PC-9 (cell line): ENCODE measurements at places on chromosomes 16 and 17. TPM values are rescaled to one million over a fixed set of nuclear protein-coding genes. Genes with fewer than 3 reads are reported as not detected.

The CIITA gene
- 1.2 and 1.7 TPM in 2 replicates for total RNA-seq

The CHAD gene
- not detected in 2 replicates for total RNA-seq

The SLC6A2 gene
- total RNA-seq: 0.50 and 0.61 TPM in 2 replicates

The USP22 gene
- 291 and 296 TPM in 2 replicates for total RNA-seq

The GPR142 gene
- total RNA-seq: not detected in 2 replicates

The PRR35 gene
- 0.35 TPM in 1 of 2 replicates, not detected in the other for total RNA-seq

The ALOX15B gene
- total RNA-seq: not detected in 2 replicates

The EVI2B gene
- not detected in 2 replicates for total RNA-seq

The DGKE gene
- total RNA-seq: 11.0 and 16.2 TPM in 2 replicates

The TNFRSF17 gene
- total RNA-seq: not detected in 2 replicates

GRCh38 chr16:89409161-89409711 lies 81.1 kb downstream of the ANKRD11 start:
- no peak overlapping the region for H3K4me3 ChIP-seq
- no peaks in the 10 kb centered on the region for H3K27me3 ChIP-seq
- DNase-seq: no peak
- H3K4me1 ChIP-seq: no peaks in the 10 kb centered on the region
- H3K27ac ChIP-seq: no peak overlapping the region

DNA sequence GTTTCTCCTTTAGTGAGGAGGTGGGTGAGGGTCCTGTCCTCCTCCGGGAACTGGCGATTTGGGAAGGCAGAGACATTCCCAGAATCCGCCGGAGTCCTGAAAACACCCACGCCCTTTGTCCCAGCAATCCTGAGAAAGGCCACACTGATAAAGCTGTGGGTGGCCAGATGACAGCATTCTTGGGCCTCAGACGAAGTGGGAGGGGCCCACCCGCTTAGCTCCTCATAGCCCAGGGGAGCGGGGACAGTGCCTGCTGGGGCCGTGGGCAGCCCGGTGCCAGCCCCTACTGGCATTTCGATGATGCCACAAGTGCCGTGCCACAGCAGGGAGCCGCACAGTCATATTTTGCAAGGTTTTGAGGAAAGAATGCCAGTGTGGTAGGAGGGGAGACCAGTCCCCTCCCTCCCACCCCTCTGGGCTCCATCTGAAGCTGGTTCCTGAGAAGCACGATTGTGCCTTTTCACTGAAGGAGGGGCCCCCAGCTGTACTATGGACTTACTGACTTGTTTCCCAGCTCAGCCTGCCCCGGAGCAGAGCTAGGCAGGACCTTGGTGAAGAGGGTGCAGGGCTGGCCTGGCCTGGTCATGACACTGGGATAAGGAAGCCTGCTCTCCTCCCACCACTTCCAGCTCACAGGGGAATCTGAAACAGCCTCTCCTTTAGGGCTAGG lies 20.9 kb upstream of the MPRIP start:
- H3K36me3 ChIP-seq: no peaks in the 10 kb centered on the region
- DNase-seq: peak; percentile 95
- peak overlapping the region; percentile 48 for H3K4me3 ChIP-seq
- peaks cover 88% of the 10 kb centered on the region for H3K4me1 ChIP-seq

GRCh38 chr16:16086653-16087446 lies 136.4 kb downstream of the ABCC6 start:
- no peak overlapping the region for H3K4me3 ChIP-seq
- peaks cover 48% of the 10 kb centered on the region for H3K36me3 ChIP-seq
- H3K27ac ChIP-seq: no peak overlapping the region
- no peaks in the 10 kb centered on the region for H3K27me3 ChIP-seq

- no peaks in the 10 kb centered on the region for H3K27me3 ChIP-seq
- no peak overlapping the region for H3K4me3 ChIP-seq
- no peaks in the 10 kb centered on the region for H3K4me1 ChIP-seq
- H3K36me3 ChIP-seq: no peaks in the 10 kb centered on the region
- no peak overlapping the region for H3K27ac ChIP-seq
- DNase-seq: no peak
Observed at GRCh38 chr16:50136399-50136798, 16.7 kb upstream of the TENT4B start.

DNA sequence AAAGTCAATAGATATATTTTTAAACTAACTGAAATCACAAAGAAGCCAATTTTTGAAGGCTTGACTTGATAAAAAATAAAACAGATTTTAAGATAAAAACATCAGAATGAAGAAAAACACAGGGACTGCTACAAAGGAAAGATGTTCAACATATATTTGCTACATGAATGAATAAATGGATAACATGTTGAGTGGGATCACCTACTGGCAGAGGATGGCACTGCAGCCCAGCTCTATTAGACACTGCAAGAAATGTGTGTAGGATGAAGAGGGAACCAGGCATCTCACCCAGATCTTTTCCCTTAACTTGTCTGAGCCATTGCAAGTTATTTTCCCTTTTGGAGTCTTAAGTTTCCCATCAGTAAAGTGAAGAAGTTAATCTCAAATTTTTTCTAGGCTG lies 4.2 kb downstream of the AIPL1 start:
- no peak overlapping the region for H3K27ac ChIP-seq
- H3K27me3 ChIP-seq: peaks cover 83% of the 10 kb centered on the region
- H3K4me3 ChIP-seq: no peak overlapping the region

GRCh38 chr17:7294614-7295153 lies at the start of gene YBX2:
Gene YBX2 (minus strand): TSS chr17:7294639. CDS start chr17:7294500, 139 bp downstream.
- H3K4me1 ChIP-seq: peaks cover 25% of the 10 kb centered on the region
- no peaks in the 10 kb centered on the region for H3K36me3 ChIP-seq
- H3K4me3 ChIP-seq: no peak within 1 kb of the TSS
- peaks cover 10% of the 10 kb centered on the region; the same call in 1 of the 2 replicates for H3K27me3 ChIP-seq

GRCh38 chr17:75102385-75102821 lies 7.4 kb upstream of the ARMC7 start:
- H3K4me3 ChIP-seq: no peak overlapping the region
- H3K27ac ChIP-seq: no peak overlapping the region
- DNase-seq: no peak
- H3K27me3 ChIP-seq: no peaks in the 10 kb centered on the region
- peaks cover 46% of the 10 kb centered on the region for H3K36me3 ChIP-seq
- H3K4me1 ChIP-seq: 0 out of 2 replicates have a peak, but pooled peaks cover 5% of the 10 kb centered on the region

DNA sequence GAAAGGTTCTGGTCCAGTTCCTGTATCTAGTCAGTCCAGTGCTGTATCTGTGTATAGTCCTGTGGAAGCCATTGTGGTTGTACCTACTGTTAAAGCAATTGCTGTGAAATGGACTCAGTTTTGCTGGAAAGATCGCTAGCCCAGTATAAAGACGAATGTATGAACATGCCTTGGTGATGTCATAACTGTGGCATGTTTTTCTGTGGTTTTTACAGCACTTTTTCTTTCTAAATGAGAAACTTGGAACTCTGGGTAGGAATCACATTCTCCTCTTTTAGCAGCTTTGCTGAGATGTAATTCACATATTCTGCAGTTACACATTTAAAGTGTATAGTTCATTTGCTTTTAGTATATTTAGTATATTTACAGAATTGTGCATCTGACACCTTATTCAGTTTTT lies 58.1 kb downstream of the MAP2K4 start:
- H3K27me3 ChIP-seq: no peaks in the 10 kb centered on the region
- no peaks in the 10 kb centered on the region for H3K36me3 ChIP-seq
- H3K4me3 ChIP-seq: no peak overlapping the region
- DNase-seq: no peak

DNA sequence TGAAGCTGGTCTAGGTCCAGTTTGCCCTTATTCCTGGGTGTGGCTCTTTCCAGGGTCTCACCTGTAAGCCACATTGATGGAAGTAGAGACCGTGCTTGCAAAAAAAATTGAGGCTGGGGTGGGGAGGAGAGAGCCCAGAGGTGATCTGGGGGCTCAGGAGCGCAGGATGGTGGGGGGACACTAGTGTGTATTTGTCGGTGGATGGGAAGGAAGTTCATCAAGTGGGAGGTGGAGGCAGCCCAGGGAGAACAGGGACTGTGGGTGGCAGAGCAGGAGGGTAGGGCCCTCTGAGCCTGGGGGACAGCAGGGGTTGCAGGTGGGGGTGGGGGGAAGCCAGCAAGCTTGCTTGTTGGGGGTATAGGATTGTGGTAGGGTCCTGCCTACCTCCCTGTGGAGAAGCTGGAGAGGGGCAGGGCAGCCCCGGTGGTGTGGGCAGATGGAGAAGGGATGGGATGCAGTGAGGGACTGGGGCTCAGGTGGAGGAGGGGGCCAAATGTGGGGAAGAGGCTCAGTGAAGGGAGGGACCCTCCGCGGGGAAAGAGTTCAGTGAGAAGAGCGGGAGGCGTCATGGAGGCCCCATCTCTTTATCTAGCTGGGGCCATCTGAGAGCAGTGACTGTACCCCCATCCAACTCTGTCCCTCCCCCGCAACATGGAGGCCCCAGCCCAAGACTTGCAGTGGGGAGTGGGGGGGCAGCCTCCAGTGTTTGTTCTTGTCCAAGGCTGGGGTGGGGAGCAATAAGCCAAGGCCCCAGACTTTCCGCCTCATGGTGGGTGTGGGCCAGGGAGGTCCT lies 17.2 kb upstream of the TMEM92 start:
- DNase-seq: no peak
- no peaks in the 10 kb centered on the region for H3K36me3 ChIP-seq
- H3K27me3 ChIP-seq: peaks cover 6% of the 10 kb centered on the region
- H3K4me3 ChIP-seq: no peak overlapping the region
- no peak overlapping the region for H3K27ac ChIP-seq
- 0 out of 2 replicates have a peak, but pooled peaks cover under 1% of the 10 kb centered on the region for H3K4me1 ChIP-seq

DNA sequence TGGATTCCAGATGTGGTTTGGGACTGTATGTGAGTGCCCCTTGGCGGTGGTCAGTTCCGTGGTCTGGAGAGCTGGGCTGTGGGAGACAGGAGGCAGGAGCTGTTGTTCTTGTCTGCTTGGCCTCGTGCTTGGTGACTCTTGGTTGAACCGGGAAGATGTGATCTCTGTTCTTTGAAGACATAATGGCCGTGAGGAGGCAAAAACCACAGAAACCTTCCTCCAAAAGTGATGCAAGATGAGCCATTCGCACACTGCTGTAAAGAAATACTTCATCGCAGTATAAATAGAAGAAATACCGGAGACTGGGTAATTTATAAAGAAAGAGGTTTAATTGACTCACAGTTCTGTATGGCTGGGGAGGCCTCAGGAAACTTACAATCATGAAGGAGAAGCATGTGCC lies 128.8 kb downstream of the RAP1GAP2 start:
- no peak for DNase-seq
- H3K27ac ChIP-seq: no peak overlapping the region
- no peaks in the 10 kb centered on the region for H3K36me3 ChIP-seq
- H3K27me3 ChIP-seq: no peaks in the 10 kb centered on the region
- H3K4me1 ChIP-seq: no peaks in the 10 kb centered on the region; the same call in 1 of the 2 replicates

GRCh38 chr17:78892520-78892919 lies 10.5 kb downstream of the CEP295NL start:
- H3K27me3 ChIP-seq: no peaks in the 10 kb centered on the region
- no peaks in the 10 kb centered on the region for H3K4me1 ChIP-seq
- H3K4me3 ChIP-seq: no peak overlapping the region
- no peak overlapping the region for H3K27ac ChIP-seq
- DNase-seq: no peak
- no peaks in the 10 kb centered on the region for H3K36me3 ChIP-seq

GRCh38 chr16:11333702-11334101 lies 11.6 kb upstream of the RMI2 start:
- no peaks in the 10 kb centered on the region for H3K36me3 ChIP-seq
- no peak overlapping the region for H3K4me3 ChIP-seq
- DNase-seq: peak; percentile 92
- H3K27me3 ChIP-seq: no peaks in the 10 kb centered on the region

GRCh38 chr17:16273929-16274339 lies 56.9 kb downstream of the PIGL start:
- H3K27me3 ChIP-seq: no peaks in the 10 kb centered on the region
- H3K27ac ChIP-seq: peak overlapping the region; percentile 50
- no peaks in the 10 kb centered on the region for H3K36me3 ChIP-seq
- H3K4me1 ChIP-seq: peaks cover 12% of the 10 kb centered on the region
- H3K4me3 ChIP-seq: no peak overlapping the region
- peak; percentile 40 for DNase-seq

- H3K27me3 ChIP-seq: no peaks in the 10 kb centered on the region
- H3K4me1 ChIP-seq: no peaks in the 10 kb centered on the region
- DNase-seq: no peak
- no peak overlapping the region for H3K27ac ChIP-seq
- no peak overlapping the region for H3K4me3 ChIP-seq
Observed at GRCh38 chr17:61106354-61106753, 293.3 kb upstream of the TBX2 start.

DNA sequence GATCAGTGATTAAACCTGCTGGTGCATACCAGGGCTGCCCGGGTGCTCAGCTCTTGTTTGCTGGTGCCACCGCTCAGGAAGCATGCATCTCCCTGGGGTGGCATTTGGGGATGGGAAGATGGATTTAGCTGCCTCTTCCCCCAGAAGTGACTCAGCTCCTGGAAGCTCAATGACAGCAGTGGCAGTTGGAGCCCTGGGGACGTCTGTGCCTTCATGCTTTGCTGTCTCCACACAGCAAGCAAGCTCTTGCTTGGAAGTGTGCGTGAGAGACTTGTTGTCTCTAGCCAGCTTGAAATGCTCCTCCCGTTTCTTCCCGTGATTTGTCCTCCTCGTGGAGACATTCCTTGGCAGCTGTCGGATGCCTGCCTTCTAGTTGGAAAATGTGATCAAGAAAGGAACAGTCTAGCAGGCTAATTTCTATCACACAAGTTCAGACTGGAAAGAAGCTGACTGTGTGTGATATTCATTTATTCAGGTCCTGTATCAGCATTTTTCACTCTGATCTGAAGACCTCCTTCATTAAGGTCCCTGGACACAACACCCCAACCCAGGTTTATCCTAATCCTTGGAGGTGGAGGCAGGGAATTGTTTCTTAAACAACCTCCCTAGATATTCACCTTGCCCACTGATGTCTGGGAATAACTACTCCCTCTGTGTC lies 73.0 kb downstream of the BMERB1 start:
- no peaks in the 10 kb centered on the region for H3K36me3 ChIP-seq
- peak; percentile 16 for DNase-seq
- no peaks in the 10 kb centered on the region for H3K27me3 ChIP-seq
- H3K27ac ChIP-seq: no peak overlapping the region

DNA sequence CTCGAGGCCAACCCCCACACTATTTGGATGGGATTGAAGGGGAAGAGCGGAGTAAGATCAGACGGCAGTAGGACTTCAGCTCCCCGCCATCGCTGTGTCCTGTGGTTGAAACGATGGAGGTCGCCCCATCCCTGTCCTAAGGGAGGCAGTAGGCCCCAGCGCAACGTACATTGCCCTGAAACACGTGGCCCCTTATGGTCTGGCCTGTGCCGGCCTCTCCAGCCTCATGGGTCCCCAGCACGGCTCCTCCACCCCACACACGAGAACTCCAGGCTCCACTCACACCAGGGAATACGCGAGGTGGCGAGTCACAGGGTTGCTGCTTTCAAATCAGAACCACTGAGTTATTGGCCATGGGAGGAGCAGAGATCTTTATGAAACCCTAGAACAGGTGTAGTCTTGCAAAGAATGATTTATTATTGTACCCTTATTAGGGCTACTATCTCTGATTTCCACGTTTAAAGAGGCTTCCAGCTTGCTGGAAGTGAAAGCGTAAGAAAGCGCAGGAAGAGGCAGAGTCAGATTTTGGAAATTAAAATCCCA lies 669 bp upstream of the DCTPP1 start:
- no peak overlapping the region for H3K4me3 ChIP-seq
- peaks cover 12% of the 10 kb centered on the region for H3K4me1 ChIP-seq
- no peak overlapping the region for H3K27ac ChIP-seq
- no peak for DNase-seq
- peaks cover 4% of the 10 kb centered on the region; the same call in 1 of the 2 replicates for H3K36me3 ChIP-seq
- no peaks in the 10 kb centered on the region for H3K27me3 ChIP-seq
